Stimulated activated CD4-positive, alpha-beta T cell treated with anti-CD3 and anti-CD28 coated beads, Interleukin-4, amount 100 ng/mL, for 4 hours (primary cell): ENCODE measurements at places on chromosomes 5 and 9.

GRCh38 chr5:172339264-172340180 lies 56.0 kb upstream of the UBTD2 start:
- no peak for DNase-seq

DNA sequence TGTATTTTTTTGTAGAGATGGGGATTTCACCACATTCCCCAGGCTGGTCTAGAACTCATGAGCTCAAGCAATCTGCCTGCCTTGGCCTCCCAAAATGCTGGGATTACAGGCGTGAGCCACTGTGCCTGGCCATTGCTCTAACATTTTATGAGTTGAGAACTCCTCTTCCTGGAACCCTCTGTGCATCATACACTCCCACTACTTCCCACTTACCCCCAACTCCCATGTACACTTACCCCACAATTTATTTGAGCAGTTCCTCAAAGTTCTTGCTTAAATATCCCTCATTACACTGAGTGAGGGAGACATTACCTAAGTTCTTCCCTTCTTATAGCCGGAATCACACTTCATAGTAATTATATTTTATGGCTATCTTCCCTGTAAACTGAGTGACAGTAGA lies 42.9 kb upstream of the GALNT10 start:
- DNase-seq: no peak

GRCh38 chr5:102762562-102763227 lies 7.6 kb downstream of the PAM start:
- no peak for DNase-seq

DNA sequence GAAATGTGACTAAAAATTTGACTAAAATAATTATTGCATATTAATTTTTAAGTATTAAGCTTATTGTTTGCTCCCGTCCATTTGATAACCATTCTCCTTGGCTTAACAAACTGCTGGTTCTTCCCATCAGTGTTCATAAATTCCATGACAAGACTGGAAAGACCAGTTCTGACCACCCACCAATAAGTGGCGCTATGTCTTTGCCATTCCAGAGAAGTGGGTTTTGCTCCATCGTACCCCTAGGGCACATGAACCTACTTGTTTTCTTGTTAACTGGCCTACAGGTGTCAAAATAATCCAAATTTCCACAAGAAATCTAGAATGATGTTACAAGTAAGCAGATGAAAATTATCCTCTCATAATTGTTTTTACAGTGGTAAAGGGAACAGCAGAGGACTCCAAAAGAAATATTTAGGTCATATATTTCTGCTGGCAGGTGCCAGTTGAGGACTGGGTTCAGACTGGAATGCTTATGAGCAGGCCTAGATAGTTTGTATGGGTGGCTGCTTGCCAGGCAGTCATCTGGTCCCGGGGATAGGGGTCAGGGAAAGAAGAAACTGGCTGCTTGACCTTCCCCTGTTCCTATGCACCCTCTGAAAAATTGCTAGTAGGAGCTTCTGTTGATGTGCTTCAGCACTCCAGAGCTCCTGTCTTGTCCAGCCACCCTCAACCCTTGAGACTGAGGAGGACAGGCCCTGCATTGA lies 283.1 kb upstream of the ADAMTSL1 start:
- DNase-seq: no peak

DNA sequence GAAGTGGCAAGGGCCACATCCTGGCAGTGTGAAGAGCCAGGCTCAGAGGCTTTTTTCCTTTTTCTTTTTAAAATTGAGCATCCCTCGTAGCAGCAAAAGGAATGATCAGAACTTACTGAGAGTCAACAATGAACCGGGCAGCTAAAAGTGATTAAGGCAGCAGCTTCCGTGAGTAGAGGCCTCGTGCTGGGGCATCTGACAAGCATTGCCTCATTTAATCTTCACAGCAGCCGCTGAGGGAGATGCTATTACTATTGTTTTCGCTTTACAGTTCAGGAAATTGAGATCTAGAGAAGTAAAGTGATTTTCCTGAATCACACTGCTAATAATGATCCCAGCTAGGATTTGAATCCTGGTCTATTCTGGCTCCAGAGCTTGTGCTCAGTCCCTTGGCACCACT lies 30.7 kb upstream of the PTGS1 start:
- DNase-seq: no peak

DNA sequence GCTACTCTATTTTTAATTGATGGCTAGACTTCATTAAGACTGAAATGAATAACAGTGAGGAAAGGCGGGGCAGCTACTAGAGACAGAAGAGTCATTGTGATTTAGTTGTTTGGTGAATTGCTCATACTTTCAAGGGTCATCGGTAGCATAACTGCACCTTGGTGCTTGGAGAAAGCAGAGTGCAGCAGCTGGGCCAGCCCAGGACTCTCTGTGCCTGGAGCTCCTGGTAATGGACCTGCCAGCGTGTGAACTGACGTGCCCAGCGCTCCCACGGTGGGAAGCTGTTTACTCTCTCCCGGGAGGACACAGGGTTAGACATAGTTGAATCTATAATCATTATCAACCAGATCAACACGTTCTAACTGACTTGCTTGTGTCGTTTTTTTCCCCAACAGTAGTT lies 42.9 kb downstream of the LURAP1L start:
- DNase-seq: no peak

- DNase-seq: no peak
These were observed 519.3 kb downstream of the ISL1 start for GRCh38 chr5:51902512-51902911.

DNA sequence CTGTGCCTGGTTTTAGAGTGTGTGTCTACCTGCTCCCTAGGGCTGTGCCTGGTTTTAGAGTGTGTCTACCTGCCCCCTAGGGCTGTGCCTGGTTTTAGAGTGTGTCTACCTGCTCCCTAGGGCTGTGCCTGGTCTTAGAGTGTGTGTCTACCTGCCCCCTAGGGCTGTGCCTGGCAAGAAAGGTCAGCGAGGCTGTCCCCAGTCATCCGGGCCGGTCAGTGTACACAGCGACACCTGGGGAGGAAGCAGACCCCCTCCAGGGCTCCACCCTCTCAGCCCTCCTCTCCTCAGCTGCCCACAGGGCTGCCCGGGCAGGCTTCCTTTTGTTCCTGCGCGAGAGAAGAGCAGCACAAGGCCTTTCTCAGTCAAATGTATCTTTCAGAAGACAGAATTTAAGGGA lies 4.1 kb downstream of the NRARP start:
- DNase-seq: no peak

GRCh38 chr9:90394871-90395270 lies 247.8 kb downstream of the DIRAS2 start:
- no peak for DNase-seq

DNA sequence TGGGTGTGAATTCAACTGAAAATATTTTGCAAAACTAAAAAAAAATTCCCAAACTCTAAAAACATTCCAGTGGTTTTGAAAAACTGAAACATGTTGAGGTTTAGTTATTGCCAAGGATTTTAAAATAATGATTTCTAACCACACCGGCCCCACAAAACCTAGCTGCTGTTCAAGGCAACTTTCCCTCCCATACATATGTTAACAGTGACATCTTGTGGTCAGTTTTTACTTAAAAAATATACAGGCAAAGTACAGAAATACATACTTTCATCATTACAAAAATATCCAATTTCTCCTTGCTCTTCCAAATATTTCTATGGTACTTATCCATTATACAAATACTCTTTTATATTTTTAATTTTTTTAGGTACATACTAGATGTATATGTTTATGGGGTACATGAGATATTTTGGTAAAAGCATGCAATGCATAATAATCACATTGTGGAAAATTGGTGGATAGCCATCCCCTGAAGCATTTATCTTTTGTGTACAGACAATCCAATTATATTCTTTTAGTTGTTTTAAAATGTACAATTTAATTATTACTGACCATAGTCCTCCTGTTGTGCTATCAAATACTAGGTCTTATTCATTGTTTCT lies 34.4 kb upstream of the MRPS30 start:
- DNase-seq: no peak

- DNase-seq: no peak
These were observed 53.7 kb upstream of the ZBTB43 start for GRCh38 chr9:126750941-126751725.

DNA sequence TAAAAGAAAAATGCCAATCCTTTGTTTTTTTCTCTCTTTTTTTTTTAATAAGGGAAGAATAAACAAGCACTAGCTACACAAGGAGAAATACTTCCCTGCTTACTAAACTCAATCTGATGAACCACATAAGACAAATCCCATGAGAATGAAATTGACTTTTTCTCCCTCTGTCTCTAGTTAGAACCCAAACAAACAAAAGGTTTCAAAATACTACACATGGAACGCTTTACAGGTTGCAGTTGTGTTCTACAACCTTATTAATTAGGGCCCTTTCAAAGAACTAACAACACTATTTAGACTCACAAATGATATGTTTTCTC lies 124.5 kb downstream of the PDE4D start:
- no peak for DNase-seq

GRCh38 chr9:126864771-126865170 lies 4.3 kb downstream of the ZBTB34 start:
- DNase-seq: no peak

- no peak for DNase-seq
These were observed 193.3 kb downstream of the LURAP1L start for GRCh38 chr9:12968093-12968492.

- no peak for DNase-seq
These were observed 36.8 kb upstream of the ZNF608 start for GRCh38 chr5:124783285-124783684.

- no peak for DNase-seq
These were observed 178.8 kb upstream of the NREP start for GRCh38 chr5:111935835-111936234.

GRCh38 chr5:90528601-90529193 lies 687 bp downstream of the LYSMD3 start:
- no peak for DNase-seq
